ENCODE measurements at places on chromosomes 1 and 21.

GRCh38 chr21:18460979-18461378 lies 57.4 kb upstream of the TMPRSS15 start:
- no peak for DNase-seq

DNA sequence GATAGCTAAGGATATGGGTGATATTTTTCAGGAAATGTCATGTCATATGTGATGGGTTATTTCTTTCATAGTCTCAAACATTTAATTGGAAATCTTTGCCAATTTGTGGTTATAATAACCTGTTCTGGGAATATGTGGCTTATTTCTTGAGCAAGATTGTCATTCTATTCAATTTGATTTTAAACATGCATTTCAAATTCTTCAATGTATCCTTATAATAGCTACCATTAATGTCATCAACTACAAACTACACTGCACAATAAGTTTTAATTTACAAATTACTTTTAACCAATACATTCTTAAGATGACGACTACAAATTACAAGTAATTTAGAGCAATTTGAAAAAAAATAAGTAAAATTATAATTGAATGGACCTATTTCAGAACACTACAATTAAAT lies 164.9 kb downstream of the BRINP3 start:
- no peak for DNase-seq

DNA sequence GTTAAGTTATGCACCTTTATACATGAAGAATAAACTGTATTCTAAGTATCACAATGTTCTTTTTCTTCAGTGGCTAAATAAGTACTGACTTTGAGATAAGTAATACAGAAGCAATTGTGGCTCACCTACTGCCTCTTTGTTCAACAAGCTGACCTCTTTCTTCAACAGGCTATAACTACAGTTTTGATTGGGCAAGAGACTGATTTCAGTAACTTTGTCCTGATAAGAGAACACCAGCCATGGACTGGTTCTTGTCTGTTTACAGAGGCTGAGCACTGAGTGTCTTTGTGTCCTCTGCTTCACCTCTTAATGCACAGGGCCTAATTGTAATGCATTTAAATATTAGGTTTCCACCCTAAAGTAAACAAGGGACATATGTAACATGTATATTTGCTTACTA lies 34.6 kb upstream of the PDE4B start:
- DNase-seq, result no peak

- no peak for DNase-seq
These were observed 92.2 kb upstream of the KCTD3 start for GRCh38 chr1:215474940-215475339.

DNA sequence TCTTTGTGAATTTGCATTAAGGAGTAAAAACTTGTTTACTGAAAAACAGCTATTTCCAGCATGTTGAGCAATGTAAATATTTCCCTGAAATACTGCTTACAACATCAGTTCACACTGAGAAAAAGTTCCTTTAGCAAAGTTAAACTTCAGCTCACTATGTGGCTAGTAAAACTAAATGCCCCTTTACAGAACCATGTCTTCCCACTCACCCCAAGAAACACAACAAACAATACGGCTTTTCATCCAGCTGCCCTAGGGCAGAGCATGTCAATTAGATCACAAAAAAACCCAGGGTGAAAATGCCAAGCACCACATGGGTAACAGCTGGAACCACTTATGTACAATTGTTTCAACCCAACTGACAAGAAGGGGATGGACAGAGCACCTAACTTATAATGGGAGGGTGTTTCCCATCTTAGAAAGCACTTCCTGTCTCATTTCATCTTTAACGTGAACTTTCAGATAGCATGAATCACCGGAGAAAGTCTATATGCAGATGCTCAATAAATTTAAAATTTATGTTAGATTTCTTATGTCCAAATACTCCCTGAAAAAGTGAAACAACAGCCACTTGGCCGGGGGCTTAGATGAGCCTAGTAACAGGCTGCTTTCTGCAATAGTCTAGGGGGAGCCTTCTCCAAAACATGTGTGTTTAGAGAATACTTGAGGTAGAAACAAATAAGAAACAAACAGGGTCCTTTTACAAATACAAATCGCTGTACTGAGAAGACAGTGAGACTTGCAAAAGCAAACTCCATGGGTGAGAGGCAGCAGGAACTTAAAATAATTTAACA lies 6.6 kb downstream of the NID1 start:
- no peak for DNase-seq

DNA sequence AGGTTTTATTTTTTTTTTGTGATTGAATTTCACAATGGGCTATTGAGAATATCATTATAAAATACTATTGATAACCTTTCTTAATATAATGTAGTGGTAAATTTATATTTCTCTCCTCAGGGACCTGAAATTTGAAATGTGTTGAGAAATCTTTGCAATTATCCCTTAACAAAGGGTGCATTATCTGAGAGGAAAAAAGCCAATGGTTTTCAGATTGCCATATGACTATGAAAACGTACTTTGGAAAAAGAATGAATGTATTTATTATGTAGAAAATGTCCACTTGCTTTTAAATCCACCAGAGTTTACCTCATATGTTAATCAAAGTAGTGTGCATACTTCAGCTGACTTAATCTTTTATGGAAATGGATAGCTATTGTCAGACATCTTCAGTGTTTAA lies 441.1 kb downstream of the AMY1C start:
- DNase-seq, result no peak

GRCh38 chr1:205127646-205128045 lies 5.9 kb upstream of the RBBP5 start:
- DNase-seq, result no peak

DNA sequence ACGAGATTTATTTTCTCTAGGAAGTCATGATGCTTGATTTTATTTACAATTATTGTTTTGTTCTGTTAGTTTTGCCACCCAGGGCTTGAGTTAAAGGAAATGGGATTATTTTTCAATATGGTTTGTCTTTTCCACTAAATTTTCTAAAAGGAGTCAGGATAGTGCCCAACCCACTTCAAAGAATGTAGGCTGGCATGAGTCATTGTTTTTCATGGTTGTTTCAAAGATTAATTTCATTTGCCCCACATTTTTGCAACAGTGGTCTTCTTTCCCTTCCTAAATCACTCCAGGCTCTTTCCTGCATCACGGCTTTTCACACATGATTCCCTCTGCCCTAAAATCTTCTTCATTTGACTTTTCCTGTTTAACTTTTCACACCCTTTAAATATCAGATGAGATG lies 2.5 kb downstream of the SLAMF6 start:
- no peak for DNase-seq

DNA sequence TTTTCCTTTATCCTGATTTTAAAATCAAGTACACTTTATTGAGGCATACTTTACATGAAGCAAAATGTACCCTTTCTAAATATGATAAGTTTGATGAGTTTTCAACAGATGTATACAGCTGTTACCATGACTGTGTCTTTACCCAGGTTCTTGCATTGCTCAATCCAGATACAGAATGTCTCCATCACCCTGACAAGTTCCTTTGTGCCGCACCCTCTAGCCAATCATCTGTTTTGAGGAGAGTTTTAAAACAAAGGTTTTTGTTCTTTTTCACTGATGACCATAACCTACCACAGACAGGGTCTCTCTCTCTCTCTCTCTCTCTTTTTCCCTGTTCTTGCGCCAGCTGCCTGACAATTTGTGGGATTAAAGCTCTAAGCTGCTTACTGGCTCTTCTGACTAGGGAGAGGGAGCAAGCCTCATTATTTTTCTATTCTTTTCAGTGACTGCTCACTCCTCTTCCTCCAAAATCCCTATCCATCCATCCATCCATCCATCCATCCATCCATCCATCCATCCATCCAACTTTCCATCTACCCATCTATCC lies 1.2 kb upstream of the KCNE1 start:
- no peak for DNase-seq

- no peak for DNase-seq
These were observed 222.9 kb downstream of the COP1 start for GRCh38 chr1:175984057-175984812.

DNA sequence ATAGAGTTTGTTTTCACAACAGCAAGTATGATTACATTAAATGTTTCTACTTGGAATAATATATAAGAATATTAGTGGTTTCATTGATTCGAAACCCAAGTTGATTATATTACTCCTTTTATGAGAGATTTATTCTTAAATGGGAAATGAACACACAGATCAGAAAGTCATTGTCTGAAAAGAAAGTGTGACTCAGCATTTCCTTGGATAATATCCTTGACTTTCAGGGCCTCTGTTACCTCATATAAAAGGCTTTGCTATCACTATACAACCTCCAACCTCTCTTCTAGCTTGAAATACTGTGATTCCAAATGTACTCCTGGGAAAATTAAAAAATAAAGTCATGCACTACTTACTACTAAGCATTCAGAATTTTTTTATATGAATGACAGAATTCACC lies 295.3 kb upstream of the LYPLAL1 start:
- no peak for DNase-seq

GRCh38 chr21:21612466-21612865 lies 614.3 kb downstream of the NCAM2 start:
- no peak for DNase-seq

- no peak for DNase-seq
These were observed 195.5 kb downstream of the KCNH1 start for GRCh38 chr1:210938416-210938925.

- DNase-seq, result no peak
These were observed 41.4 kb downstream of the YARS1 start for GRCh38 chr1:32775640-32776337.

- DNase-seq, result no peak
These were observed 394.6 kb downstream of the LRRIQ3 start for GRCh38 chr1:73803380-73803779.

GRCh38 chr21:31326522-31327242 lies 17.4 kb downstream of the TIAM1 start:
- peak; percentile 68 for DNase-seq

- no peak for DNase-seq
These were observed 62.8 kb upstream of the PRRC2C start for GRCh38 chr1:171422511-171422910.

DNA sequence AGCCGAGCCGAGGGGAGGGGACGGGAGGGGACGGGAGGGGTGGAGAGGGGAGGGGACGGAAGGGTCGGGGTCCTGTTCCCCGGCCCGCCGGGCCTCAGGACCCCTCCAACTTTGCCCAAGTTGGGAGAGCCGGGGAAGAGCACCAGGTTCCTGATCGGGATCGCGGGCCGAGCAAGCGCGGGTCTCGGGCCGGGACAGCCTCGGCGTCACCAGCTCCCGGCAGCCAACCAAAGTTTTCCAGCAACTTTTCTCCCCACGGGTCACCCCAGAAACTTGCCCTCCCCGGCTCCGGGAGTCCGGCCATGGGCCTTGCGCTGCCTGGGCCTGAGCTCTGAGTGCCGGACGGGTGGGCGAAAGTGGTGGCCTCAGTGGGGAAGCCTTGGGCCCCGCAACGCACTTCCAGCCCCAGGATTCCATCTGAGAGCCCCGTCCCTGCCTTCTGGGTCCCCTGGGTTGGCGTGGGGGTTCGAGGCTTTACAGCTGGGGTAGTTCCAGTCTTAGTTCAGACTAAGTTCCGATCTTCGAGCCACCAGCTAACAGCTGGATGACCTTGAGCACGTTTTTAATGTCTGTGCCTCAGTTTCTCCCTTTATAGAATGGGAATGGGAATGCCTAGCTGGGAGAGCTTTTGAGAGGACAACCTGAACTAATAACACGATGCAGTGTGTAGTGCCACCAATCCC lies 458 bp downstream of the ZC3H12A start:
- DNase-seq, result no peak

- DNase-seq, result peak; percentile 50
These were observed 19.4 kb downstream of the ENO1 start for GRCh38 chr1:8858888-8859706.

DNA sequence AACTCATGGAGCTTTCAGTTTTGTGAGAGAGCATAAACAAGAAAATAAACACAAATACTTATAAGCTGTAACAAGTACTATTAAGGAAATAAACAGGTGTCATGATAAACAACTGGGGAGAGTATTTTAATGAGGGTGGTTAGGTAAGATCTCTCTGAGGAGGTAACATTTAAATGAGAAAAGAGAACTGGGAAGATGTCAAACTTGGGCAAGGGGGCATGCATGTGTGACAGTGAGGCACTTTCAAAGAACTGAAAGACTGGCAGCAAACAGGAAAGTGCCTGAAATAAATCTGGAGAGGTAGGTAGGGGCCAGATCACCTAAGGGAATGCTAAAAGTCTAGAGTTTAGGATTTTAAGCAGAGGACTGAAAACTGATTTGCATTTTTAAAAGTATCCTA lies 37.8 kb downstream of the NSL1 start:
- DNase-seq, result no peak

DNA sequence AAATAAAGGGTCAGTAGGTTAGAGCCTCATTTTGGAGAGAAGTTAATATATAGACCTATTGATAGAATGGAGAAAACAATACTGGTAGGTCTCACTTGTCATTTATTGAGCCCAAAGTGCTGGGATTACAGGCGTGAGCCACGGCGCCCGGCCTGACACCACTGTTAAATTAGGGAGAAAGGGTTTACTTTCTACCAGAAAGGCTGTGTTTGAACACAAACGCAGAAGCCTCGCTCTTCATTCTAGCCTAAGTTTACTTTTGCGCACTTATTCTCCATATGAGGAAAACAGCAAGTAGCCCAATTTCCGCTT lies 710 bp upstream of the PRPF3 start:
- DNase-seq, result no peak

- DNase-seq, result no peak
These were observed 1.5 kb downstream of the AK4 start for GRCh38 chr1:65149351-65150107.

- no peak for DNase-seq
These were observed 56.4 kb downstream of the EDN2 start for GRCh38 chr1:41427916-41428737.

DNA sequence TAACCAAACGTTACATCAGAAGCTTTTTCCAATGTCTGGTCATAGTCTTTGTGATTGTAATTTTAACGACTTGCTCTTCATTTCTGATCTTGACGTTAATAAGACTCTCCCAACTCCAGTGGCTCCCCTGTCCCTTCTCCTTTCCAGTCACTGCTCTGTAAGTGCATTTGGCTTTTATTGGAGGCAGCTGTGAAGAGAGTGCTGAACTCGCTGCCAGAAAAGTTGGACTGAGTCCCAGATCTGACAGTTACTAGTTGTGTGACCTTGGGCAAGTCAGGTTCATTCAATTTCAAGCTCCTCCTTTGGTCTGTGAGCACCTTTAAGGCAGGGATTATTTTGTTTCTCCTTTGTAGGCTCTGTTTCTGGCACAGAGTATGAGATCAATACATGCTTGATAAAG lies 109.6 kb upstream of the TSPAN2 start:
- no peak for DNase-seq

DNA sequence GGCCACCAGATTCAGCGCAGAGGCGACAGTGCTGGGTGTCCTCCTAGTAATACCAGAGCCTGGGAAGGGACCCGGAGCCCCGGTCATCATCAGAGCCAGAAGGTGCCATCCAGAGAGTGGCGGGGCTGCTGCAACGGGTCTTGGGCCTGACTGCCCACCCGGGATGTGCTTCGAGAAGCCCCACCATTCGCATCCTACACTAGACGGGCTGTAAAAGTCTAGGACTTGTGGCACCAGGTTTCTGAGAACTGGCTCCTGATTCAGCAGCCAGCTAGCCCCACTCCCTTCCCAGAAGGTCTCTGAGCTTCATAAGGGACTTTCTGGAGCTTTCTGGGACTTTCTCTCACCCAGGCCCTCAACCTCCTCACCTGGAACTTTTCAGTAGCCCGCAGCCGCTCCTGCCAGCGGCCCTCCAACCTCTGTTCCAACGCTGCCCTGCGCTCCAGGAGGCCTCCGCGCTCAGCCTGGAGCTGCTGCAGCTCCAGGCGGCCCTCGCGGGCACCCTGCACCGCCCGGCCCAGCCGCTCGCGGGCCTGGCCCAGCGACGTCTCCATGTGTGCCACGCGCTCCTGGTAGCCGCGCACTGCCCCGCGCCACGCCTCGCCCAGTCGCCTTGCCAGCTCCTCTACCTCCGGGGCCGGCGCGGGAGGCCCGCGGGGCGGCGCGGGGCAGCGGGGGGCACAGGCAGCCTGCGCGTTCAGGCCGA lies 940 bp downstream of the NES start:
- no peak for DNase-seq

- DNase-seq, result no peak
These were observed 7.5 kb upstream of the SLC19A2 start for GRCh38 chr1:169493251-169493650.
